GM04504 (cell line): ENCODE measurements at places on chromosomes 6 and 20.
A peak's percentile ranks its signal among the peaks of the same experiment; 100 is the strongest.

- no peak for DNase-seq
These were observed 67.8 kb upstream of the PHACTR2 start for GRCh38 chr6:143609972-143610371.

GRCh38 chr20:50625986-50626677 is 65.2 kb downstream of the RIPOR3 start:
- DNase-seq, result no peak

DNA sequence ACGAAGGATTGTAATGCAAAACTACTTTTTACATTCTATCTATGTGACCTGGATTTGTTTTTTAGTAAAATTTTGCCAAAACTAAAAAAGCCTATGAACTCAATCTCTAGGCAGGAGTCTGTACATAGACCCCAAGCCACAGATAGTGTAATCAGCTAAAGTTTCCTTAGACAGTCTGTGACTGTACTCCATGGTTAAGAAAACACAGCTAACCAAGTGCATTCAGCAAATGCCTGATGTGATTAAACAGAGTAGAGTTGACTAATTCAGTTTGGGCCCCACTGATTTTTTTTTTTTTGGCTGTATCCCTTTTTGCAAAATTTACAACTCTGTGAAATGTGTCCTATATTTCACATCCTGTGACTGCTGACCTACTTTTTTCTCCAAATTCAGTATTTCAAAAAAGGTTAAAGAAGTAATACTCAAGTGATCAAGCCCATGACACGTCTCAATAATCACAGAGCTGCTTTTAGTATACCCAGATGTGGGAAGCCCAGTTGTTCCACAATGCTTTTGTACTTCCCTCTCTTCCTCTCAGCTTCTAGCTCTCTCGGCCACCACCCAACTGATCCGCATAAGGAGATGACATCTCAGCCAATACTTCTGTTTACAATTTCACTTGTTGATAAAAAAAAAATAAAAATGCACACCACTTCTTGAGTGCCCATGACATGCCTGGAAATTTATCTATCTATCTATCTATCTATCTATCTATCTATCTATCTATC is 108.8 kb upstream of the TBX18 start:
- no peak for DNase-seq

GRCh38 chr6:110017306-110017705 is 39.2 kb downstream of the GPR6 start:
- no peak for DNase-seq

DNA sequence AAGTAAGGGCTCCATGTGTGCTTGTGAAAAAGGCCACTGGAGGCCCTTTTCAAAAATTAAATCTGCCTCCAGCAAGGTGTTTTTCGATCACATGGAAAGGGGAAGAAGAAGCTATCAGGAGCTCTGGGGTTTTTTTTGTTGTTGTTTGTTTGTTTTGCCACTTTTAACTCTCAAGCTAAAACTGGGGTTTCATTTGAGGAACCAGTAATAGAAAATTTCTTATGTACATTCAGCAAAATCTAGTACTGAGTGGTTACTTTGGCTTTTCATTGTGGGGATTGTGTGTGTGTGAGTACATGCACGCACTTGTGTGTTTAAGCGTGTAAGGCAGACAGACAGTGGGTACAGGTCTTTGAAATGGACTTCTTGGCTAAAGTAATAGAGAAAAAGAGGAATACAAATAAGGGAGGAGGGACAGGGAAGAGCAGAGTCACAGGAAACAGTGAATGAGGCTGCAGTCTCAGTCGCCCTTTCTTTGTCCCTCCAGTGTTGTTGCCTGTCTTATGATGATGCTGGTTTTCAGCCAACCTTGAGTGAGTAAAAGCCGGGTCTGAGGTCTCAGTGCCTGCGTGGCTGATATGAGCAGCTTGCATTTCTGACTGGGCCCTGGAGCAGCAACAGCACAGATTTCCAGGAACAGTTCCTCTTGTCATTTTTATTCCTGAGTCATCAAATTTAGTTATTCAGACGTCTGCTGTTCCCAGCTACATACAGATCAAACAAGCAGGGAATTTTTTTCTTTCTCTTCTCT is 26.2 kb downstream of the SLC16A10 start:
- peak; percentile 3 for DNase-seq

DNA sequence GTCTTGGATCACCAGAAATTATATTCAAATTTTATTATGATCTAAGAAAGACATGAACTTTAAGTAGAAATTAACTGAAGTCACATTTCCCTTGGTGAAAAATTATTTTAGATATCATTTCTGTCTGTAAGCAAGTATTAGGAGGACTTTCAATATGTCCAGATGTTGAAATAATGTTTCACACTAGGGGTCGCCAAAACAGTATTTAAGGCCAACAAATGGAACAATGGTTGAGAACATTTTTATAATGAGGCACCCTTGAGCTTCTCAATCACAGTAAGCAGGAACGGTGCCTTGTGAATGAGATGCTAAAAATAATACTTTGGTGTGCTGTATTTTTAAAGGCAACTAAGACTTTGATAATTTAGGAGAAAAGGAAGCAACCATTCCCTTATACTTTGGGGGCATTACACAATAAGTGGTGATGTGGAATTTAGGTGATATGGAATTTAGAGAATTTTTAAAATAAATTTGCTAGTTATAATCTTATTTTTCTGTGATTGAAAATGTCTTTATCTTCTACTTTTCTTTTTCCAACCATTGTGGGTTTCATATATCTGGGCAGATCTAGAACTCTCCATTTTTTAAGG is 9.6 kb upstream of the SF3B5 start:
- DNase-seq, result peak; percentile 55

DNA sequence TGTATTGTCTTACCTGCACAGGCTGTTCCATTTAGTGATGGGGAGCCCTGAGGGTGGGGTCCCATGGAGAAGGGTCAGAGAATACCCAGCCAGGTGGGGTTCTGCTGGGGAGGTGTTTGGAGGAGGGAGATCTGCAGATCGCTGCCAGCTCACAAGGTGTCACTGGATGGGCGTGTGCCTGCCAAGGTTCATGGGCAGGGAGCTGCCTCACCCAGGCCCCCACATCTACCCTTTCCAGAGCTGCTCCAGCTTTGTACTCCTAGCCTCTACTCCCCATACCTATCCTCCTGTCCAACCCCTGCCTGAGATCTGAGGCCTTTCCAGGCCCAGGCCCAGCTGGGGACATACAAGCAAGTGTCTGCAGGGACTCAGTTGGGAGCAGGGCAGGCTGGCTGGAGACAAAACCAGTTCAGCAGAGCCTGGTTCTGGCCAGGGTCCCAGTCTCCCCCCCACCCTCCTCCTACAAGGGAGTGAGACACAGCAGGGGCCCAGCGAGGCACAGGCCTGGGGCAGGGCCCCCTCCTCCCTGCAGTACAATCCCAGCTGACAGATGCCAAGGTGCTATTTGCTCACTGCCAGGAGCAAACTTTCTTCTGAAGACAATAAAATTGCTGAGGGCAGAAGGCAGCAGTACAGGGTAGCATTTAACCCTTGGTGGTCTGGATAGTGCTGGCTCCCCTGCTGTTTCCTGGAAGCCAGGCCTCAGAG is 19.7 kb downstream of the SPDEF start:
- no peak for DNase-seq

GRCh38 chr6:88290411-88290810 is 124.3 kb upstream of the CNR1 start:
- DNase-seq, result no peak

DNA sequence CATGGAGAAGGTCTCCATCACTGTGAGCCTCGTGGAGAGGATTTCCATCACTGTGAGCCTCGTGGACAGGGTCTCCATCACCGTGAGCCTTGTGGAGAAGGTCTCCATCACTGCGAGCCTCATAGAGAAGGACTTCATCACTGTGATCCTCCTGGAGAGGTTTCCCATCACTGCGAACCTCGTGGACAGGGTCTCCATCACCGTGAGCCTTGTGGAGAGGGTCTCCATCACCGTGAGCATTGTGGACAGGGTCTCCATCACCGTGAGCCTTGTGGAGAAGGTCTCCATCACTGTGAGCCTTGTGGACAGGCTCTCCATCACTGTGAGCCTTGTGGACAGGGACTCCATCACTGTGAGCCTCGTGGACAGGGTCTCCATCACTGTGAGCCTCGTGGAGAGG is 140.4 kb downstream of the ERMARD start:
- no peak for DNase-seq

DNA sequence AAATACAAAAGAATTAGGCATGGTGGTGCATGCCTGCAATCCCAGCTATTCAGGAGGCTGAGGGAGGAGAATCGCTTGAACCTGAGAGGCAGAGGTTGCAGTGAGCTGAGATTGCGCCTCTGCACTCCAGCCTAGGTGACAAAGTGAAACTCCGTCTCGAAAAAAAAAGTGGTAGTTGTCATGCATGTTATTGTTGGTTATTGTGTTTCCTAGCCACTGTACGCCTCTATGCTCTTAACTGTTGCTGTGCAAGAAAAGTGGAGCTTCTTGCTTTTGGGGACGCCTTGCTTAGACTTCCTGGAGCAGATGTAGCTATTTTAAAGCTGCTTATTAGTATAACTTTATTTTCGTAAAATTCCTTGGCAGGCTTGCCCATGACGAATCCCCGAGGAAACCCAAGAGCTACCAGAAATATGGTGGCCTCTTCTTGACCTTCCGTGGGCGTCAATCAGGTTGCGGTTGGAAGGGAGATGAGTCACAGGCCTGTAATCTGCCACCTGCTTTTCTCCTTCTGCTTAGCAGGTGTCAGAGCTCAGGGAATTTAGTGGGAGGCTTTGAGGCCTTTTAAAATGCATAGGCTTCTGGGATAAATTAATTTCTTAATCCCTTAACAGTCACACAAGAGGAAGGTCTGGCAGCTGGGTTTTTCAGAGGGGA is 17.3 kb downstream of the GABRR2 start:
- DNase-seq, result peak; percentile 67

- no peak for DNase-seq
These were observed 142.2 kb upstream of the AFDN start for GRCh38 chr6:167684276-167685104.

DNA sequence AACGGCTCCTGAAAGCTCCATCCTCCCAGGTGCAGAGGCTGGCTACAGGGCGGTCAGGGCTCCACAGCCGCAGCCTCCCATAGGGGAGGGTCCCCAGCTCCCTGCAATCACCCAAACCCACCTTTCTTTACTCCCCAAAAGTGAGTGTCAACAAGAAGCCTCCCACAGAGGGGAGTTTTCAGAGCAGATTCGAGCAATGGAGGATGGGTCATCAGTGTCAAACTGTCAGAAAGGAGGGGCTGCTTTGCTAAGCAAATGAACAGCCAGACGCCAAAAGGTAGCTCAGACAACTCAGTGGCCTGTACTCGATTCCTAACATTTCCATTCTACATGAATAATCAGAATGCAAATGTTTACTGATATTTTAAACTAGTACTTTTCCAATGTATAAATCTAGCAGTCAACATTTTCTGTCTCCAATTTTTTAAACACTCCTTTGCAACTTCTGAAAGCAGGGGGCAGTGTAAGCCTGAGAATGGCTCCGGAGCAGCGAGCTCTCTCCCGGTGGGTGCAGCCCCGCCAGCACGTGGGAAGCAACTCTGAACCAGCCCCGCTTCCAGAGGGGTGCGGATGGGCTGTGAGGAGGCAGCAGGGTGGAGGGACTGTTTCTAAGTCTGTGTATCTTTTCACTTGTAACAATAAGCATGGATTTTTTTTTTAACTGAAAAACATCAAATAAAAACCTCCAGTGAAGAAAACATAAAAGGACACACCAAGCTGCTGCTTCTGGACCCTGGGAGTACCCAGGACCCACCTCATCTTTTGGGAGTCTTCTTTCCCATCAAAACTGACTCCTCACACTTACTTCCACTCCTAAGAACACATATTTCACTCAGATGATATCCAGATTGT is 54.9 kb downstream of the TAF4 start:
- peak; percentile 29 for DNase-seq

- DNase-seq, result no peak
These were observed 345.6 kb upstream of the PLCB4 start for GRCh38 chr20:8723296-8723695.

DNA sequence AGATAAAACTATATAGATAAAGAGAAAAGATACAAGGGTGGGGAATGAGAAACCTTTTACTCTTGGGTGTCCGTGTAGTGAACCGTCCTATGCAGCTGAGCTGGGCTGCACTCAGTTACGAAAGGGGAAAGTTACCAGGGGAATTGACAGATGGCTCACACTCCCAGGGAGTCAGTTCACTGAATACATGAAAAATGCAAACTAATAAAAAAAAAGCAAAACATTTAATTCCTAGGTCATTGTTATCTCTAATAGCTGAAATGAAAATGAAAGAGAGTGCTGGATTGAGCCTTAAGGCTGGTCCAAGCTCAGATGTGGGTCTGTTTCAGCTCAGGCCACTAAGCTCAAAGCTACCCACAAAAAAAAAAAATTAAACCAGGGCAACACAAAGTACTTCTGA is 138.0 kb downstream of the THBS2 start:
- no peak for DNase-seq

GRCh38 chr6:131721161-131721560 is 10.3 kb upstream of the CTAGE9 start:
- DNase-seq, result no peak

- no peak for DNase-seq
These were observed 59.8 kb upstream of the GCLC start for GRCh38 chr6:53604623-53605190.

DNA sequence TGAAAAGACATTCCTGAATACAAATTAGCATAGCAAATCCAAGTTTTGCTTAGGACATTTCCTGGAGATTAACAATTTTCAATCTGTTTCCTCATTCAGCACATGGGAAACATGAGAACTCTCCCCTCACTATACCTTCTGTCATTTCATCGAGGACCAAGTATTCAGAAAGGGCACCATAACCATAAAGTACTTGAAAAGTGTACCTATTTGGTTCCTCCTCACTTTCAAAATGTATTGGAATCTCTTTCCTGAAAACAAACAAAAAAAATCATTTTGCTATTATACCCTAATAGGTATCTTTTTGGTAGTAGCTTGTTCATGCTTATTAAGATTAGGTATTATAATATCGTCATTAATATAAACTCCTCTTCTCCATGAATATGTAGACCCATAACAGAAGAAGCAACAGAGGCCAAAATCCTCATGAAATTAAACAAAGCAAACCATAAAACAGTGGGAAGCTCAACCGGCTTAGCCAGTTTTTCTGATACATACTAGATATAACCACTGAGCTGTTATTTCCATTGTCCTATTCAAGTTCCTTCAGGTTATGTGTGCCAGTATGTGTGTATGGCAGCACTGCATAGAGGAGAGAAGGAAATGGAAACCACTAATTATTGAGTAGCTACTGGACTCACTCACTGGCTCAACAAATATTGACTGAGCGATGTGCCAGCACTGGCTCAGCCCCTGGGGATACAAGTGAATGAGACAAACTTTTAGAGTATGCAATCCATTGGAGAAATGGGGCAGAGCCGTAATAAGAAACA is 274.0 kb downstream of the MAFB start:
- DNase-seq, result no peak

- DNase-seq, result no peak
These were observed 85.3 kb downstream of the LINC00237 start for GRCh38 chr20:21020659-21021471.

DNA sequence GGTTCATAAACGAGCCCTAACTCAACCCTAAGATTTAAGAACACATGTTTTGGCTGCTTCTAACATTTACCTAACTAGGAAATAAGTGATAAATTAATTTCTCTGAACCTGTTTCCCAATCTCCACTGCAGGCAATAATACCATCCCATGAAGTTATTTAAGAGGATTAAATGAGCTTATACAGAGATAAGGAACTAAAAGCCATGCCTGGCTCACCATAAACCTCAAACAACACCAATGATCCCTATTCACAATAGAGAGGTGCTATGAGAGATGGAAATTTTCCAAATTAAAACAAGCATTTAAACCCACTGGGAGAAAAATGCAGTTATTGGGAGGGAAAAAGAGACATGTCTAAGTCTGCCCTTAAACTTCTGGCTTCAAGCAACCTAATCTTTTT is 33.9 kb upstream of the KLHL31 start:
- DNase-seq, result no peak

GRCh38 chr6:114068116-114068515 is 97.2 kb upstream of the HDAC2 start:
- no peak for DNase-seq

- DNase-seq, result no peak
These were observed 25.7 kb downstream of the DSE start for GRCh38 chr6:116396441-116396840.
